Tibial nerve (tissue), 4 donors: ENCODE measurements at places on chromosomes 4 and X.

DNA sequence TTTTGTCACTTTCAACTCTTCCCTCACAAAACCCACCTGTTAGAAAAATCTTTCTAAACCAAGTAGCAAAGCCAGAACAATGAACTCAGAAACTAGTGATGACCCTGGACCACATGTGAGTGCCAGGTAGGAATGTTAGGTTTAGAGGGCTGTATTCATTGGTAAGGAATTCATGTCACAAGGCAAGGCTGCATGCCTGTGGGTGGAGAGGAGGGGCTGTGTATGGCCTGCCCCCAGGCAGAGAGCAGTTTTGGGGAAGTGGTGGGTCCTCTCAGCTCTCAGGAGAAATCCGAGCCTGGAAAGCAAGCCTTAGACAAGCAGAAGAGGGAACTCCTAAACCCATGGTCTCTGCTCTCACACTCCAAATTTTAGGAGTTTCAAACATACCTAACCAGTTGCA, 2.4 kb downstream of the RNF175 start:
- DNase-seq, result no peak
- no peak overlapping the region for H3K27ac ChIP-seq
- H3K4me3 ChIP-seq, result no peak overlapping the region
- no peaks in the 10 kb centered on the region for H3K36me3 ChIP-seq
- H3K4me1 ChIP-seq, result no peaks in the 10 kb centered on the region
- peaks cover 25% of the 10 kb centered on the region for H3K27me3 ChIP-seq

GRCh38 chrX:83819304-83819703, 41.6 kb upstream of the CYLC1 start:
- no peaks in the 10 kb centered on the region for H3K4me1 ChIP-seq
- H3K36me3 ChIP-seq, result no peaks in the 10 kb centered on the region
- no peak for DNase-seq
- H3K27ac ChIP-seq, result no peak overlapping the region

DNA sequence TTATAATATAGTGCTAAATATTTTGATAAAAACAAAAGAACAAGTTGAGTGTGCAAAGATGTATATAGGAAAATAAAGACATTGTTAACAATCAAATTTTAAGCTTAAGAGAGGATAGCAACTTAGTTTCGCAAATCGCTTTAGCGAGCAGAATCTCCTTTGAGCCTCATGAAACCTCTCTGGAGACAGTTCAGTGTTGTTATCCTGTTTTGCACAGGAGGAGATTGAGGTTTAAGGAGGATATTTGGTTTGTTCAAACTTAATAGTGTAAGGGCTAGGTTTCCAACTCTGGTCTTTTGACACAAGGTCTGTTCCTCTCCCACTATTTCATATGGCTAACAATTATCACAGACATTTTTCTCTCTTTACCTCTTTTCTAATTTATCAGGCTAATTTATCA, 1848.5 kb upstream of the TENM3 start:
- H3K36me3 ChIP-seq, result no peaks in the 10 kb centered on the region
- H3K4me1 ChIP-seq, result no peaks in the 10 kb centered on the region
- H3K27me3 ChIP-seq, result no peaks in the 10 kb centered on the region
- H3K4me3 ChIP-seq, result no peak overlapping the region

GRCh38 chrX:298993-299392, 17.8 kb downstream of the PLCXD1 start:
- peaks cover 4% of the 10 kb centered on the region for H3K36me3 ChIP-seq
- DNase-seq, result no peak
- H3K27ac ChIP-seq, result no peak overlapping the region
- H3K4me3 ChIP-seq, result no peak overlapping the region
- no peaks in the 10 kb centered on the region for H3K27me3 ChIP-seq

DNA sequence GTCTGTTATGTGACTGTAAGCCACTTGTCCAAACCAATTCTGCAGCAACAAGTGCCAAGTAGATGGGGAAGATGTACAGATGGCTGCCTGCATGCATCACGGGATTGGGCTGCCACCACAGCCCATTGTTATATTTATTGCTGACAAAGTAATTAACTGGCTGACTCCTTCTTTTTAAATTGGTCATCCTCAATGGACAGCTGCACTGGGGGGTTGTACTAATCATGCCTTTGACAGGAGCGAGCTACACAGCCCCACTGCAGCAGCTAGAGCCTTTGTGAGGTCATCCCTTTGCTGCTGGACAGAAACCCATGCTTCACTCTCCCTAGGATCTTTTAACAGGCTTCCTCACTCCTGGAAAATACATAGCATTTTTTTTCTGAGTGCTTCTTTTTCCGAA, 146.7 kb upstream of the CXXC4 start:
- H3K27ac ChIP-seq, result no peak overlapping the region
- no peaks in the 10 kb centered on the region for H3K36me3 ChIP-seq
- no peak overlapping the region for H3K4me3 ChIP-seq
- H3K4me1 ChIP-seq, result no peaks in the 10 kb centered on the region
- no peak for DNase-seq

GRCh38 chrX:112380541-112381278, 298.1 kb upstream of the TRPC5 start:
- H3K36me3 ChIP-seq, result no peaks in the 10 kb centered on the region
- H3K27ac ChIP-seq, result no peak overlapping the region
- H3K4me1 ChIP-seq, result no peaks in the 10 kb centered on the region
- H3K4me3 ChIP-seq, result no peak overlapping the region
- H3K27me3 ChIP-seq, result no peaks in the 10 kb centered on the region

DNA sequence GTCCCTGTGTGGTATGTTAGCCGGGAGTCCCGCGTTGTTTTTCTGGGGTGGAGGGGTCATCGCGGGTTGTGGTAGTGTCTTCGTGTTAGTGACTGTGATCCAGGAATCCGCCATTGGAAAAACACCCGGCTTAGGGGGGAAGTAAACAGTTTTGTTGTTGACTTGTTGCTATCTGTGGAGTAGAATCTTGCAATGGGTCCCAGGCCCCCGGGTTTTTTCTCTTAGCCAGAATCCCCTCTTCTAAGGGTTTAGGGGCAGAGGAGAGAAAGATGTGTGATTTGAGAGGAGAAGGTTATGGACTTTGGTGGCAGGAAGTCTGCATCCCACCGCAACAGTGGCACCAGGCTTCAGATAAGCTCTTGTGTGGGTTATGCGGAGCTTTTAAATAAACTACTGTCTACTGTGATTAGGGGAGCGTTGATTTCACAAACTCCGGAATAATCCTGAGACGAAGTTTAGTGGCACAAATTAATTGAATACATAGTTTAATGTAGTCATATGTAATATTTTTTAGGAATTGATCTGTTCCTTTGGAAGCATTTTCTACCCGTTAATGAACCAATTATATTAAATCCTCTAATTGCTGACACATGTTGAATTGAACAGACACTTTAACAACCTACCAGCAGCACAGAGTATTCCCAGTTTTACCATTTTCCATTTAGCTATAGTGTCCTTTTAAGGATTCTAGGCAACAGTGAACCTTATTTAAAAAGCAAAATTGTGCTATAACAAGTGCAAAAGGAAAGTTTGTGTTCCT, 1.4 kb downstream of the DDX3X start:
- H3K27me3 ChIP-seq, result no peaks in the 10 kb centered on the region
- no peaks in the 10 kb centered on the region for H3K36me3 ChIP-seq
- H3K4me3 ChIP-seq, result peak overlapping the region; percentile 93
- DNase-seq, result no peak
- no peaks in the 10 kb centered on the region for H3K4me1 ChIP-seq
- H3K27ac ChIP-seq, result peak overlapping the region; percentile 100

GRCh38 chr4:40586034-40586433, 43.6 kb downstream of the RBM47 start:
- H3K4me1 ChIP-seq, result no peaks in the 10 kb centered on the region
- H3K4me3 ChIP-seq, result no peak overlapping the region
